Left lobe of liver (tissue), 2 donors: ENCODE measurements at places on chromosomes 2 and 18.

DNA sequence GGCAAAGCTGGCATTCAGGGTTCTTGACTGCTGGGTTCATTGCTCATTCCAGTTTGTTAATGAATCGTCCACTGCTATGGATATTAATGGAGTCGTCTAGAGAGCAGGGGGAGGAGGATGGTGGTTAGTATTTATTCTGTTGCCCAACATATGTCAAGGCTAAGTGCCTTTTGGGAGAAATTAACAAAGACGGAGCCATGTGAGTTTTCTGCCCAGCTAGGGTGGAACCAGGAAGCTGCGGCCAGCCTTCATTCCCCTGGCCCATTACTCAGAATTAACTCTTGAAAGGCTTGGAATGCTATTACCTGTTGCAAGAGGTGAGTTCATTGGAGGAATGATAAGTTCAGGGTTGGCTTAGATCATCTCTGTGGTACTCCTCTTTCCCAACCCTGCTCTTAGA lies 19.3 kb downstream of the IGFBP2 start:
- no peak for DNase-seq

DNA sequence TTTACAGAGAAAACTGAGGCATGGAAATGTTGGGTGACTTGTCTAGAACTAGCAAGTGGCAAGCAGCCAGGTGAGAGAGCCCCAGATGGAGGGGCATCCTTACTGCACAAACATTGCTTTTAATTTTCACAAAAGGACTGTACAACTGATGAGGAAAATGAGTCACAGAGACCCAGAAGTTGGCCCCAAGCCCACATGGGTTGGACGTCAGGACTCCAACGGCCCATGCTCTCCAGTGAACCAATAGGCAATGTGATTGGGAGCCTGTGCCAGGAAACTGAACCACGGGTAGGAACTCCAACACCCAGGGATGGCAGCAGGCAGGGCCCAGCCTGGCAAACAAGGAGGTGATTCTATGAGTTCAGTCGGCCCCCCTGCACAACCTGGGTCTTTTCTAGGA lies 50.8 kb downstream of the PID1 start:
- no peak for DNase-seq

DNA sequence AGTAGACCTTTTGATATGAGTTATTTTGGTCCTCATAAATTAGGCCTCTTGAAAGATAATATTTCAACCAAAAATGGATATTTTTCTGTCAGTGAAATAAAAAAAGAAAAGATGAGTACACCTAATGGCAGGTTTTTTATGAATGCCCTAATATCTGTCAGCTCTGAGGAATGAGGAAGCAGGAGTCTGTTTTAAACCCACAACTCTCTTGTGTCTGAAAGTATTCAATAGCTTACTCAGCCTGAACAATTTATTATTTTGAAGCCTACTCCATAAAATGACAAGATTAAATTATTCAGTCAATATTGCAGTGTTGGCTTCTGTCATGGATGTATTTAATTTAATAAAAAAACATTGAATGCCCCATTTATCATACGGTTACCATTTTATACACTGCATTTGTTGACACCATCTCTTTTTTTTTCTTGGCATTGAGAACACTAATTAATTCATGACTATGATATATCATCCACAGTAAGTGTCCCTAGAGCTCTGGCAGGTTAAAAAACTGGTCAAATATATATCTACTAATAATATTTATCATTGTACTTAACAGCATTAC lies 548.2 kb downstream of the CBLN2 start:
- no peak for DNase-seq

DNA sequence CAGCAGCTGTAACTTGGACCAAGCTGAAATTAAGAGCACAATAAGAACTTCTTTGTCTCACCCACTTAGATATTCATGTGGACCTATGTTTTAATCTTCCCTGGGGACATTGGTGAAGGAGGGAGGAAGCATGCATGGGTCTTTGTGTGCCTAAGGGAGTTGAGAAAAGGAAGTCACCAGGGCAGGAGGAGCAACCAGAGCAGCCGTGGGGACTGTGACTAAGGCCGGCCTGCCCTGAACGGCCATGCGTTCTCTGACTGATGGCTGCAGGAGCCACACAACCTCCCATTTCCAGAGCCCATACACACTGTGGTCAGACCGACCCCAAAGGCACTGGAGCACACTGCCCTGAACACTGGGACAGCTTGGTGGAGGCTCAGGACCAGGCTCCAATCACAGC lies 43.7 kb upstream of the SLC35G4 start:
- DNase-seq, result no peak

DNA sequence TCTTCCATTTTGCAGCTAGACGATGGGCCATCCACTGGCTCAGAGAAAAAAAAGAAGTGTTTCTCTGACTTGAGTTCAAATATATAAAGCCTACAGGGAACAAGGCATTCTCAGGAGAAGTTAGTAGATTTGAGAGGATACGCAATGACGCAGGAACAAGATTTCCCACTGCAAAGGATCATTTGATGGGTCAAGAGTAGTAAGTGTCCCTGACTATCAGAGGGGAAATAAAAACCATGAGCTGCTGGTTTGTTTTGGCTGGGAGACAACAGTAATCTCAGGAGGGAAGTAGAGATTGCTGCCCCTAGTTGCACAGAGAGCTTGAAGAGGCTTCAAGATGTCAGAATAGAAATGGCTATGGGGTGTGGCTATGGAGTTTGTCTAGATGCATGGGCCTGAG lies 22.3 kb upstream of the MYO1B start:
- DNase-seq, result no peak

GRCh38 chr2:119290859-119291587 lies 67.4 kb downstream of the STEAP3 start:
- DNase-seq, result peak; percentile 75

DNA sequence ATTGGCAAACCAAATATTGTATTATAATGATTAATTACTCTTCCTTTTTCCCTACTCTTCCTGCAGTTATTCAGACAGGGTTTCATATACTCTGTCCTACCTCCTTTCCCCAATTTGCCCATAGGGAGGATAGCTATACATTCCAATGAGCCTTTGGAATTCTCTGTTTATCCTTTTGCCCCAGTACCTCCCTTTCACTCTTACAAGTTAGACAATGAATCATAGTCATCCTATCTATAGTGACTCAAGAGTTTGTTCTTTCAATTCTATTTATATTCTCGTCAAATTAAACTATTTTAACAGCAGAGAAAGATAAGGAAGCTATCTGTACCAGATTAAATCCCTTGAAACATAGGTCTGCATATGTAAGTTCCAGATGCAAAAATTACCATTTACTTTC lies 437.5 kb downstream of the NR4A2 start:
- no peak for DNase-seq

DNA sequence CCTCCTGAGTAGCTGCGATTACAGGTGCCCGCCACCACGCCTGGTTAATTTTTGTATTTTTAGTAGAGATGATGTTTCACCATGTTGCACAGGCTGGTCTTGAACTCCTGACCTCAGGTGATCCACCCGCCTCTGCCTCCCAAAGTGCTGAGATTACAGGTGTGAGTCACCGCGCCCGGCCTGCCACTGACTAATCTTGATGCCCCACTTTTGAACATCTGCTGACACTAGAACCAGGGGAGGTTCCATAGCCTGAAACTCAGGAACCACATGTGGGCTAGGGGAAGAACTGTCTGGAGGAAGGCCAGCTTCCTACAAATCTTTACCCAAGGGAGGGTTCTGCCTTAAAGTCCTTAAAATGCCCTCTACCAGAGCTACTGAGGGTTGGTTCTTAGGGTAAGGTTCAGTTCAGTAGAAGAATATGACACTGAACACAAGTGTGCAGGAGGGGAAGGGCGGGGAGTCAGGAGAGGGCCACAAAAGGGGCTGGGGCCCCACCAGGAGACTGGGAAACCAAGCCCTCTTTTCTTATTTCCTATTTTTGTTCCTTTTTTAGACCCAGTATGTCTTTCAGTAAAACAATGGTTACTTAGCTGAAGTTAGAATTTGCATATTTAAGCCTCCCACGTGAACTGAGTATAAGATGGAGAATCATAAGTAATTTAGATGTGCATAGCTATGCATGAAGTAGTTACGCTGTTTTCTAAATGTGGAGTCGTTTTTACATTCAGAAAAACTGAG lies 6.3 kb upstream of the RAB31 start:
- DNase-seq, result no peak
